Activated CD4-positive, alpha-beta T cell treated with anti-CD3 and anti-CD28 coated beads, Interleukin-2, amount 10 ng/mL, durations not matched to agents 24 days and 14 days (primary cell): ENCODE measurements at places on chromosomes 2 and 18. TPM values are rescaled to one million over a fixed set of nuclear protein-coding genes. Genes with fewer than 3 reads are reported as not detected.

The NABP1 gene
- total RNA-seq, result 50.7 and 53.1 TPM in 2 replicates

The SLC16A14 gene
- total RNA-seq, result 4.0 and 5.1 TPM in 2 replicates

The SLC40A1 gene
- total RNA-seq, result 0.78 and 1.4 TPM in 2 replicates

The HAUS1 gene
- total RNA-seq, result 49.5 and 49.6 TPM in 2 replicates

The KCNIP3 gene
- total RNA-seq, result 0.28 TPM in 1 of 2 replicates, not detected in the other

The AMER3 gene
- not detected in 2 replicates for total RNA-seq

The NGEF gene
- 1.2 and 1.3 TPM in 2 replicates for total RNA-seq

The DLGAP1 gene
- total RNA-seq, result 0.99 and 1.5 TPM in 2 replicates

The SH2D6 gene
- 0.69 and 0.96 TPM in 2 replicates for total RNA-seq

The LYG2 gene
- total RNA-seq, result not detected in 2 replicates

The LOXL3 gene
- total RNA-seq, result 1.5 and 1.7 TPM in 2 replicates

The PRSS56 gene
- not detected in 2 replicates for total RNA-seq

The ELOA2 gene
- total RNA-seq, result not detected in 2 replicates

The SMPD4 gene
- 86.0 and 91.1 TPM in 2 replicates for total RNA-seq

The PAIP2B gene
- total RNA-seq, result 0.63 and 0.64 TPM in 2 replicates

The KCNG3 gene
- 0.12 and 0.26 TPM in 2 replicates for total RNA-seq

The FAM237A gene
- total RNA-seq, result not detected in 2 replicates

The RUFY4 gene
- total RNA-seq, result 0.52 and 1.8 TPM in 2 replicates

The C2orf15 gene
- 0.26 and 0.40 TPM in 2 replicates for total RNA-seq

The EIPR1 gene
- 47.6 and 52.1 TPM in 2 replicates for total RNA-seq

The PREB gene
- 85.4 and 88.3 TPM in 2 replicates for total RNA-seq

The BMP10 gene
- not detected in 2 replicates for total RNA-seq

The ACMSD gene
- not detected in 2 replicates for total RNA-seq

The SCN9A gene
- not detected in 2 replicates for total RNA-seq

The EMILIN1 gene
- total RNA-seq, result 1.1 and 1.4 TPM in 2 replicates

The STARD6 gene
- total RNA-seq, result not detected in 2 replicates

The MORN2 gene
- 4.9 and 5.9 TPM in 2 replicates for total RNA-seq

The CDH19 gene
- total RNA-seq, result not detected in 2 replicates

The RTP5 gene
- 0.07 TPM in 1 of 2 replicates, not detected in the other for total RNA-seq

The DCAF17 gene
- total RNA-seq, result 27.3 and 27.4 TPM in 2 replicates

The ALPI gene
- total RNA-seq, result not detected in 2 replicates

The CFAP210 gene
- total RNA-seq, result not detected in 2 replicates

The SLC23A3 gene
- 1.8 and 2.3 TPM in 2 replicates for total RNA-seq

The ARHGEF4 gene
- total RNA-seq, result 0.07 and 0.31 TPM in 2 replicates

The RGPD3 gene
- 0.21 TPM in 2 replicates for total RNA-seq

The CPLX4 gene
- total RNA-seq, result not detected in 2 replicates

The CD207 gene
- total RNA-seq, result not detected in 2 replicates

The MC5R gene
- not detected in 2 replicates for total RNA-seq

The UGT1A7 gene
- total RNA-seq, result not detected in 2 replicates

The PDE1A gene
- not detected in 2 replicates for total RNA-seq

The PTGR3 gene
- total RNA-seq, result 23.3 and 23.6 TPM in 2 replicates

The CHST9 gene
- total RNA-seq, result not detected in 2 replicates

The IL36RN gene
- not detected in 2 replicates for total RNA-seq

The INPP5D gene
- 43.6 and 45.8 TPM in 2 replicates for total RNA-seq

The TMEM247 gene
- total RNA-seq, result not detected in 2 replicates

The MLPH gene
- total RNA-seq, result not detected in 2 replicates

The SCN1A gene
- not detected in 2 replicates for total RNA-seq
